Aorta (tissue), 5 donors: ENCODE measurements at places on chromosomes 7 and 10. TPM values are rescaled to one million over a fixed set of nuclear protein-coding genes. Genes with fewer than 3 reads are reported as not detected.

The STRIP2 gene
- 0.10 TPM for polyA plus RNA-seq

The MGMT gene
- polyA plus RNA-seq, result 8.8 TPM

The DNA2 gene
- polyA plus RNA-seq, result 2.5 TPM

The HOXA3 gene
- 3.8 TPM for polyA plus RNA-seq

The GPR15LG gene
- polyA plus RNA-seq, result 0.59 TPM

The TRPV6 gene
- 0.50 TPM for polyA plus RNA-seq

The ANKRD30A gene
- not detected for polyA plus RNA-seq

The NPTX2 gene
- polyA plus RNA-seq, result 6.6 TPM

The SPDYE9 gene
- polyA plus RNA-seq, result not detected

- no peaks in the 10 kb centered on the region for H3K4me1 ChIP-seq
- no peaks in the 10 kb centered on the region for H3K36me3 ChIP-seq
- H3K4me3 ChIP-seq, result no peak overlapping the region
- DNase-seq, result no peak
Measured at GRCh38 chr10:28315140-28315539, 12.3 kb upstream of the MPP7 start.

GRCh38 chr7:128921866-128922440 is 11.4 kb upstream of the KCP start:
- H3K27me3 ChIP-seq, result no peaks in the 10 kb centered on the region
- H3K4me3 ChIP-seq, result no peak overlapping the region
- no peak for DNase-seq

DNA sequence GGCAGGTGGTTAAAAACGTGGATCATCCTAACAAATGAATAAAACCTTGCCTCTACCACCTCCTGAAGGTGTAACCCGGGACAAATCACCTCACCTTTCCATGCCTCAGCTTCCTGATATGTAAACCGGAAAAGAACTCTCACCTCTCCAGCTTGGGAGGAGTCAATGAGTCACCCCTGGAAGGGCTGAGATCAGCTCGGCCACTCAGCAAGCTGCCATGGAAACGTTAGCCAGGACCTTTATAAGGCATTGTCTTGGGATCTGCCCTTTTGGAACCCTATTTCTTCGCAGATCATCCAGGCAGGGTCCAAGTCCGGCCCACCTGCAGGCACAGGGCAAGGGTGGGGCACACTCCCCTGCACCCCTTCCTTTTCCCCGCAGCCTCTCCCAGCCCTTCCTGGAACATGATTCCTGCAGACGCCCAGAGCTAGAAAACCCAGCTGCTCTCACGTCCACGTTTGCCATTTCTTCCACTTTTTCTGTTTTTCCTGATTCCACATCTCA is 81.6 kb upstream of the PFKP start:
- no peaks in the 10 kb centered on the region for H3K4me1 ChIP-seq
- H3K36me3 ChIP-seq, result no peaks in the 10 kb centered on the region
- no peak for DNase-seq
- no peak overlapping the region for H3K4me3 ChIP-seq

DNA sequence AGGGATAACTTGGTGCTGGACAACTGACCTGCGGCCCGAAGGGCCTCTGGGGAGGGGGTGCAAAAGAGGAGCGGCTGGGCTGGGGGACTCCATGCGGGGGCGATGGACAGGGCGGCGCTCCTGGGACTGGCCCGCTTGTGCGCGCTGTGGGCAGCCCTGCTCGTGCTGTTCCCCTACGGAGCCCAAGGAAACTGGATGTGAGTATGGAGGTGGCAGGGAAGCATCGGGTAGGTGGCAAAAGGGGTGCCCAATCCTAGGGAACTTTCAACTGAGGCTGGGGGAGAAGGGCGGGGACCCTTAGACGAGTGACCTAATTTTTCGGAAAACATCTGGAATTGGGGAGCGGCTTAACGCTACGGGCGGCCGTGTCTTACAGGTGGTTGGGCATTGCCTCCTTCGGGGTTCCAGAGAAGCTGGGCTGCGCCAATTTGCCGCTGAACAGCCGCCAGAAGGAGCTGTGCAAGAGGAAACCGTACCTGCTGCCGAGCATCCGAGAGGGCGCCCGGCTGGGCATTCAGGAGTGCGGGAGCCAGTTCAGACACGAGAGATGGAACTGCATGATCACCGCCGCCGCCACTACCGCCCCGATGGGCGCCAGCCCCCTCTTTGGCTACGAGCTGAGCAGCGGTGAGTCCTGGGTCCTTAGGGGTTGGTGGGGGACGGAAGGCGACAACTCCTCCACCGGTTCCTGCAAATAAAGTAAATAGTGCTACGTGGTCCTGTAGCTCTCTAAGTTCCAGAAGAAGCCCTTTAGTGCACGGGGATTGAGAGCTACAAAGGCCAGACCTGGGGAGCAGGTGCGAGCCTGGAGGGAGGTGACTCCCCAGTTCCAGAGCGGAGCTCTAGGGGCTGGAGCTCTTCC is 622 bp downstream of the WNT16 start:
- no peaks in the 10 kb centered on the region for H3K36me3 ChIP-seq
- DNase-seq, result no peak
- no peak overlapping the region for H3K4me3 ChIP-seq

DNA sequence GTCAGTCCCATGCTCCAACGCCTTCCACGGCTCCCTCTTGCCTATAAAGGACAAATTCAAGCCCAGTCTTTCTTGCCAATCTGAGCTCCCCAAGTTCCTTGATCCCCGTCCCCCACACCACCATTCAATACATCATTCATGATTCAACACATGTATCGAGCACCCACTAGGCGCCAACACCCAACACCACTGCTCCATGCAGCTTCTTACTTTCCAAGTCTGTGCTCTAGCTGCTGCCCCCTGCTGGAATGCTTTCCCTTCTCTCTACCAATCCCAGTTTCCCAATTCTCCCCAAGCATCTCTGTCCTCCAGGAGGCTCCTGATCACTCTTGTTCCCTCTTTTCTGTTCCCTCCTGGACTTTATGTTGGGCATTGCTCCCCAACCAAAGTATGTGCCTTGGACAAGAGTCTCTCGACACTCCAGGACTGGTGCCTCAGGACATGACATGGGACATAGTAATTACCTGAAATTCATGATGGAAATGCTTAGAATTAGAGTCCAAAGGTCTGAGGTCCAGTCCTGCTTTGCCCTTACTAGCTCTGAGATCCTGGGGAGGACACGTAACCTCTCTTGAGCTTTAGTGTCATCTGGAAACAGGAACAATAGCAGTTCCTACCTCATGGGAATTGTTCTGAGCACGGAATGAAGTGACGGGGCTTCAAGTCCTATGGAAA is 172.7 kb downstream of the NEURL1 start:
- H3K36me3 ChIP-seq, result no peaks in the 10 kb centered on the region
- no peak for DNase-seq
- H3K4me3 ChIP-seq, result no peak overlapping the region
- no peaks in the 10 kb centered on the region for H3K27me3 ChIP-seq
- no peak overlapping the region for H3K27ac ChIP-seq

- H3K27ac ChIP-seq, result no peak overlapping the region
- H3K36me3 ChIP-seq, result no peaks in the 10 kb centered on the region
- no peak for DNase-seq
- no peaks in the 10 kb centered on the region for H3K4me1 ChIP-seq
Measured at GRCh38 chr10:3554121-3554522, 230.9 kb downstream of the KLF6 start.

DNA sequence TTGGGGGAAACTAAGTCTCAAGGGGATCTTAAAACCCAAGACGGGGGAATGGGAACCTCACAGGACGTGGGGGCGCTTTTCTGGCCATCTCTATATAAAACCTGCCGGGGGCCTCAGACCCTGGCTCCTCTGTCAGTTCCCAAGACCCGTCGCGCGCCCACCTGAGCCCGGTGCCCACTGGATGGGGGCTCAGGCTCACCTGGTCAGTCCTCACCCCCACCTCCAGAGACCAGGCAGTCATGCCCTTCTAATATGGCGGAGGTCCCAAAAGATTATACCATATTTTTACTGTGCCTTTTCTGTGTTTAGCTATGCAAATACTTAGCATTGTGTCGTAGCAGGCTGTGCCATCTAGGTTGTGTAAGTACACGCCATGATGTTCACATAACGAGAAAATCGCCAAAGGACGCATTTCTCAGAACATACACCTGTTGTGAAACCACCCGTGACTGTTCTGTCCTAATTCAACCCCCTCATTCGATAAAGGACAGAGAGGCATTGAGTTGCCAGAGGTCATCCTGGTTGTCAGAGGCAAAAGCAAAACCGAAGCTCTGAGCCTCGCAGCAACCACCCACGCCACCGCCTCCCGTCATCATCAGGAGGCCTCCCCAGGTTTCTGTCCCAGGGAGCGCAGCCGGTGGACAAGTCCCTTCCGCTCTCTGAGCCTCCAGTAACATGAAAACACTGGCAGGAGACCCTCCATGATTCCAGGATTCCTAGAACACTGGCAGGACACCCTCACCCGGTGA is 28.9 kb downstream of the OAT start:
- H3K36me3 ChIP-seq, result no peaks in the 10 kb centered on the region
- no peaks in the 10 kb centered on the region for H3K4me1 ChIP-seq
- H3K4me3 ChIP-seq, result no peak overlapping the region
- peak; percentile 75 for DNase-seq

DNA sequence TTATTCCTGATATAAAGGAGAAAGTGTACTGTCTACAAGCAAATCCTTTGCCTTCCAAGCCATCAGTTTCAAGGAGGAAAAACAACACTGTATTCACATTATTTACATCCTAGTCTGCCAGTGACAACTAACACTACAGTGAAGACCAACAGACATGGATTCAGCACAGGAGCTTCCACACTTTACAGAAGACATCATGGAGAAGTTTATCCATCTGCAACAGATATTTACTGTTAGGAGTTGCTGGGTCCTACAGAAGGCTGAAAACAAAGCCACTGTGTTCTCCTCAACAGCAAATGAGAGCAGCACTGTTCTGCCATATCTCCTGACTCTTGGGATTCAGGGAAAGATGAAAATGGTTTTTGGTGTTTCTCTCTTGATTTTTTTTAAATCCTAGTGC is 31.9 kb downstream of the NAPEPLD start:
- no peak overlapping the region for H3K4me3 ChIP-seq
- no peaks in the 10 kb centered on the region for H3K27me3 ChIP-seq
- DNase-seq, result no peak
- no peak overlapping the region for H3K27ac ChIP-seq
- peaks cover 7% of the 10 kb centered on the region for H3K4me1 ChIP-seq

- no peaks in the 10 kb centered on the region for H3K4me1 ChIP-seq
- no peaks in the 10 kb centered on the region for H3K36me3 ChIP-seq
- DNase-seq, result no peak
- no peak overlapping the region for H3K4me3 ChIP-seq
- H3K27ac ChIP-seq, result no peak overlapping the region
Measured at GRCh38 chr7:155355745-155356144, 58.1 kb downstream of the INSIG1 start.

GRCh38 chr10:70815504-70816219 is at the start of gene SGPL1:
SGPL1 (plus strand) TSS chr10:70815948; CDS start chr10:70816854, 906 bp downstream.
- H3K27me3 ChIP-seq, result no peaks in the 10 kb centered on the region
- no peaks in the 10 kb centered on the region for H3K36me3 ChIP-seq
- peak; percentile 95 for DNase-seq

GRCh38 chr10:107701943-107702342 is 537.4 kb upstream of the SORCS1 start:
- H3K4me3 ChIP-seq, result no peak overlapping the region
- H3K4me1 ChIP-seq, result no peaks in the 10 kb centered on the region
- DNase-seq, result no peak
- H3K27me3 ChIP-seq, result peaks cover 1% of the 10 kb centered on the region

- no peaks in the 10 kb centered on the region for H3K36me3 ChIP-seq
- no peak overlapping the region for H3K27ac ChIP-seq
- no peak overlapping the region for H3K4me3 ChIP-seq
- H3K4me1 ChIP-seq, result no peaks in the 10 kb centered on the region
Measured at GRCh38 chr10:72123616-72124015, 35.3 kb upstream of the SPOCK2 start.

GRCh38 chr7:69640925-69641594 is 42.8 kb downstream of the AUTS2 start:
- H3K36me3 ChIP-seq, result no peaks in the 10 kb centered on the region
- no peaks in the 10 kb centered on the region for H3K27me3 ChIP-seq
- no peak for DNase-seq
- no peak overlapping the region for H3K27ac ChIP-seq

- H3K4me1 ChIP-seq, result no peaks in the 10 kb centered on the region
- no peak for DNase-seq
- H3K36me3 ChIP-seq, result no peaks in the 10 kb centered on the region
Measured at GRCh38 chr7:117118579-117119180, 165.4 kb downstream of the ST7 start.

DNA sequence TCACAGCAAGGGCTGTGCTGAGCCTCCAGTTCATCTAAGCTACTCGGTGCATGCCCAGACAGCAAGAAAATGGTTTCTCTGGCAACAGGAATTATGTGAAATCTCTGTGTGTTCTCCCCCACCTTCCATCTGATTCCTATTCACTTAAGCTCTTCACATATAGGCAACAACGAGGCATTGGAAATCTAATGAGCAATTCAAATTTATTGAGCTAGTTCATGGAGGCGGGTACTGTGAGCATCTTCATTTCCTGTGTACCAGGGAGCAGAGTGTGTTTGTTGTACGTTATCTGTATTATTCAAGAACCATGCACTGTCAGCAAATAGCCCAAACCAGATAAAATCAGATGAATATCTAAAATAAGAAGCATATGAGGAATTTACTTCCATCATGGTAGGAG is 739.1 kb downstream of the MAGI2 start:
- no peak for DNase-seq
- H3K27ac ChIP-seq, result no peak overlapping the region
- H3K4me1 ChIP-seq, result no peaks in the 10 kb centered on the region
- H3K27me3 ChIP-seq, result no peaks in the 10 kb centered on the region
- no peak overlapping the region for H3K4me3 ChIP-seq

GRCh38 chr7:150432915-150433892 is 17.2 kb upstream of the GIMAP8 start:
- no peak overlapping the region for H3K27ac ChIP-seq
- no peaks in the 10 kb centered on the region for H3K27me3 ChIP-seq
- no peaks in the 10 kb centered on the region for H3K36me3 ChIP-seq
- H3K4me1 ChIP-seq, result no peaks in the 10 kb centered on the region
- DNase-seq, result no peak

DNA sequence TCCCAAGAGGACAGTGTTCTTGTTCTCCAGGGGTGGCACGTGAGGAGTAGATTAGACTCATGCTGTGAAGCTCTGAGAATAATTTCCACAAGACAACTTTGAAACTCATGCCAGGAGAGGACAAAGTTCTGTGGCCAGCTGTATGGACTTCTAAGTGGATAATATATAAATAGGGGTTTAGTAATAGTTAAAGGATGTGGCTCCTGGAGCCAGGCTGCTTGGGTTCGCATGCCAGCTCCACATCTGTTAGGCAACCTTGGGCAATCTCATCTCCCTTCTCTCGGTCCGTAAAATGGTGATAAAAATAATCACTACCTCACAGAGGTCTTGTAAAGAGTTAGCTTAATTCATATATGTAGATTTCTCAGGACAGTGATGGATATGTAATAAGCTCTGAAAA is 35.8 kb downstream of the ACSL5 start:
- DNase-seq, result no peak
- no peaks in the 10 kb centered on the region for H3K27me3 ChIP-seq
- no peaks in the 10 kb centered on the region for H3K4me1 ChIP-seq
- no peak overlapping the region for H3K27ac ChIP-seq
- peaks cover 2% of the 10 kb centered on the region for H3K36me3 ChIP-seq
- no peak overlapping the region for H3K4me3 ChIP-seq

GRCh38 chr7:75631711-75632110 is 107.0 kb downstream of the HIP1 start:
- H3K36me3 ChIP-seq, result no peaks in the 10 kb centered on the region
- H3K4me1 ChIP-seq, result peaks cover 5% of the 10 kb centered on the region

- H3K4me1 ChIP-seq, result no peaks in the 10 kb centered on the region
- peak; percentile 33 for DNase-seq
- no peaks in the 10 kb centered on the region for H3K36me3 ChIP-seq
- H3K27me3 ChIP-seq, result no peaks in the 10 kb centered on the region
- no peak overlapping the region for H3K4me3 ChIP-seq
Measured at GRCh38 chr7:157441023-157441399, 104.2 kb downstream of the DNAJB6 start.
